Heart left ventricle (tissue), 16 donors: ENCODE measurements at places on chromosomes 3 and 15. TPM values are rescaled to one million over a fixed set of nuclear protein-coding genes. Genes with fewer than 3 reads are reported as not detected.

The GP9 gene
- not detected for total RNA-seq

The TRIM42 gene
- not detected for total RNA-seq

The CCR9 gene
- not detected for total RNA-seq

The FANCD2OS gene
- total RNA-seq, result not detected

The CFAP100 gene
- total RNA-seq, result not detected

GRCh38 chr15:98548139-98548971 is 100.0 kb upstream of the IGF1R start:
- peak; percentile 73 for DNase-seq

GRCh38 chr3:188404701-188405100 is 250.7 kb downstream of the LPP start:
- DNase-seq, result no peak

- DNase-seq, result no peak
Observed at GRCh38 chr3:176951144-176951543, 246.1 kb downstream of the TBL1XR1 start.

DNA sequence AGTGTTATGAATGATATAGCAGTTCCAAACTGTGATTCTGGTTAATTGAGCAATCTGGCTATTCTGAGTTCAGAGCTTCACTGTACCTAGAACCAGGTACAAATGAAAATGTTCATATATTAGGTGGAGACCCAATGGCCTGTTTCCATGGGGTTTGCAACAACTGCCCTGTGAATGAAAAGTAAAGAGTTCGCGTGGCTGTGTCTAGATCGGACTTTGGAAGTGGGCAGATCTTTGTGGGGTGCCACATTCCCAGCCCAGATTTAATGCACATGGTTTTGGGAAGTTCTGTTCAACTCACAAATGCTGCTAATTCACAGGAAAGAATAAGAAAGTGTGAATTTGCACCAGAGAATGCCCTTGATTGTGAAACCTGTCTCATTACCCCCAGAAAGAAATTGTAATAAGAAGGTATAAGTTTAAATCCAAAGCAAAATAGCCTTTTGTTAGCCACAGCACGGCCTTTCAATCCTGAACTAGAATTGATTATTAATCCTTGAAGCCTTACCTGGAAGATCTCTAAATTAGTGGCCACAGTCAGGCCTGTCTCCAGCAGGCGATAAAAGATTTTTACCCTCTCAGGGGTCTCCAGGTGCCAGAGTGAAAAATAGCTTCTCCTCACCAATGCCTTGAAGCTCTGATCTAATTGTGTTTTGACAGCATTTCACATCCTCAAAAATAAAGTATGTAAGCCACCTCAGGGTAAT is 22.6 kb downstream of the WHAMM start:
- no peak for DNase-seq

- no peak for DNase-seq
Observed at GRCh38 chr3:178146406-178146831, 389.8 kb upstream of the KCNMB2 start.

GRCh38 chr3:156705761-156706616 is 31.6 kb downstream of the TIPARP start:
- DNase-seq, result no peak

DNA sequence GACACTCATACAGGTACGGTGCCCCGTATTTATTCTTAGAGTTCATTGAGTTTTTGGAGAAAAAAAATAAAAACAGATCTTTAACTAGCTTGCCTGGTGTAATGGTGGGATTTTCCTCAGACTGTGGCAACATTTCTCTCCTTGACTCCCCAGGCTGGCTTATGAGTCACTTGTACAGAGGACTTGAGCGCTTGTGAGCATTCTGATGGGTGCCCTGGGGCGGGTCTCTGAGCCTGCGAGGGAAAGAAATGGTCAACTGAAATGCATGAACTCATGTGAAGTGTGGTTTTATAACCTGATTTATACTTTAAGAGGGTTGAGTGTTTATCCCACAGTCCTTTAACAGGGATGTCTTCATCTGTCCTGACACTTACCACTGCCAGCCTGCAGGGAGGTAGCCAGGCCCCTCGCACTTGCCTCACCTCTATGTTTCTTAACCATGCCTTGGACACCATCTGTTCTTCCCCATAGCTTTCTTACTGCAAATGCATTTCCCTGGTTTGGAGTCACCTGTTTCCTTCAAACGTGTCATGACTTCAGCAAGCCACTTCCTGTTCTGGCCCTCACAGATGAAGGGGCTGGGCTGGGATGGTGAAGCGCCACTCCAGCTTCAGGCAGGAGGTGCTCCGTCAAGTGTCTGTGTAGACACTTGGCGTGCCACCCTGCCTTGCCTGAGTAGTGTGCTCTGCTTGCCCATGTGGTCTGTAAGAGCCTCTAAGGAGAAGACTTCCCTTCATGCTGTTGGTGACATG is 118.7 kb downstream of the PDE8A start:
- DNase-seq, result no peak

DNA sequence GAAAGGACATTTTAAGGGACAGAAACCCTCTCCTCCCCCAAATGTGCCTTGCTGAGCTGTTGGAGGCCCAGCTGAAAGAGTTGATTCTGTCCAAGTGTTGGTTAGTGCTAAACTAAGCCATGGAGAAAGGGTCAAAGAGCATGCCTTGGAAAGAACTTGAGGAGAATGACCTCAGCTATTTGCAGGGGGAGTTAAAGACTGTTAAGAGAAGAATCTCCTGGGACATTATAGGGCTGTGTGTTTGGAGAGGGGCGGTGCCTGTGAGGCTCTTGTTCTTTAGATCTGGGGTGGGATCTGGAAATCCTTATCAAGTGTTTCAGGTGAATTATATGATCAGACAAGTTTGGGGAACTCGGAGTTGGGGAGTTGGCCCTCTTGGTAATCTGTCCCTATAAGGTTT is 13.0 kb downstream of the FNDC3B start:
- no peak for DNase-seq

DNA sequence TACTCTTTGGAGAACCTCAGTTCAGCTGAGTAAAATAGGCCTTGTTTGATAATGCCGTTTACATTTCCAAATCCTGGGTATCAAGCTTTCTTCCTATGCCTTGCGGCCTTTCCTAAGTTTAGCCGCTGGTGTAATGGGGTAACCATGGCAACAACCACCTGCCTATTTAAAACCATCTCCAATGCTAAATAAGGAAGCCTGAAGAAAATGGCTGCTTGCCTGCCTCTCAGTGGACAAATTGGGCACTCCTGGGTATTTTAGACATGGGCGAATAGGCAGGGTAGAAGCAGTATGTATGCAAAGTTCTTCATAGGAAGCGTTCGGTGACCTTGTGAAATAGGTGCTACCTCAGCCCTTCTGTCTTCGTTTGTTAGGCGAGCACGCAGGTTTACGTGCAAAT is 122.7 kb downstream of the DGKG start:
- no peak for DNase-seq
